Mesangial cell (primary cell): ENCODE measurements at places on chromosomes 11 and 22. TPM values are rescaled to one million over a fixed set of nuclear protein-coding genes. Genes with fewer than 3 reads are reported as not detected.

The SLC22A8 gene
- total RNA-seq: not detected in 2 replicates

The XBP1 gene
- total RNA-seq: 120 and 181 TPM in 2 replicates

The NRXN2 gene
- total RNA-seq: not detected in 2 replicates

The MRGPRX4 gene
- not detected in 2 replicates for total RNA-seq

The TMEM191B gene
- total RNA-seq: 1.0 and 1.8 TPM in 2 replicates

The TUBA8 gene
- 0.25 TPM in 1 of 2 replicates, not detected in the other for total RNA-seq

The ASCC2 gene
- total RNA-seq: 27.3 and 35.4 TPM in 2 replicates
